ENCODE measurements at places on chromosomes 6 and 20.

DNA sequence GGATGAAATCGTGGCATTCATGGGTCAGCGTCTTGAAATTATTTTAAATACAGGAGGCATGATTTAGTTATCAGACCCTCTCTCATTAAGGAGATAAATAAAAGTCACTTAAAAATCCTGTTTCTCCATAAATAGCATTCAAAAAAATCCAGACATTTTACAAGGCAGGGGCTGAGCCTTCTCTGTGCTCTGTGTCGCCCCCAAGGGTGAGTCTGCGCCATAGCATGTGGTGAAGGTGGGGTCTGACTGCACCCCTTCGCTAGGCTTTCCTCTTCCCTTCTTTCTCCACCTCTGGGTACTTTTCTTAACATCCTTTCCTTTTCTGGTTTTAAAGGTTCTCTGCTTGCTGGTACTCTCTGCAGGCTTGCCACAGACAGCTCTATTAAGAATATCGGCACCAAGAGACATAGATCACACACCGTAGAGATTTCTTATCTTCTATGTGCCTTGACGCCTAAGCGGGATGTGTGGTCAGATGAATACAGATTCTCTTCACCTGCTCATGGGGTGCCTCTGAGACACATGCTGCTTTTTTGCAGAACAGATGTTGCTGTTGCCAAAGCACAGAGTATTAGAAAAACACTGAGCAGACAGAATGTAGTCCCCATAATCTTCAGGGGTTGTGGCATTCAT is 20.1 kb upstream of the FAM209A start:
- DNase-seq, result peak; percentile 23

DNA sequence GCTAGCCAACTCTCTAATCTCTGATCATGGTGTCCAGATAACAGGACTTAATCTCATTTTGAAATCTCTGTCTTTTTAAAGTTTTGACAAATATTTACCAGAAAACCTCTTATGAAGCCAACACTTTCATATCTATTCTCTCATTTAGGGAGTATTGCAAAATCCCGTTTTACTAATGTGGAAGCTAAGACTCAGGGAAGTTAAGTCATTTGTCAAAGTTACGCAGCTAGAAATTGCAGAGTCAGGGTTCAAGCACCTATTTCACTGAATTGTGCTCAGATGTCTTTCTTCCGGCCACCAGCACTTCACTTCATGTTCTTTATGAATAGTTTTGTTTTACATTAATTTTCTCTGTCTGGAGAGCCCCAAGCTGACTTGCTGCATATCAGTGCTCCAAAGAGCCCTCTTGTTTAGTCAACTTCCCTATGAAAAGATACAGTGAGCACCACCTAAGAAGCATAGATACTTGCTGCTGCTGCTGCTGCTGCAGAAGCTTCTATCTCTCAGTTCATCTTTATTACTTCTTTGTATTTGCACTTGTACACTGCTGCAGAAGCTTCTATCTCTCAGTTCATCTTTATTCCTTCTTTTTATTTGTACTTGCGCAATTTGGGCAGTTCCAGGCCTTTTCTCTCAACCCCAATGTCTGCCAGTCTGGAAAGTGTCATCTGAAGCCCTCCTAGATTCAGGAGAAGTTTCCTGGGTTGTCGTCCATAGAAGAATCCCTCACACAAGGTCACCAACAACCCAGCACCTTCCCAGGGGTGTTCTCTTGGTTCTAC is 329.7 kb downstream of the MAFB start:
- DNase-seq, result no peak

DNA sequence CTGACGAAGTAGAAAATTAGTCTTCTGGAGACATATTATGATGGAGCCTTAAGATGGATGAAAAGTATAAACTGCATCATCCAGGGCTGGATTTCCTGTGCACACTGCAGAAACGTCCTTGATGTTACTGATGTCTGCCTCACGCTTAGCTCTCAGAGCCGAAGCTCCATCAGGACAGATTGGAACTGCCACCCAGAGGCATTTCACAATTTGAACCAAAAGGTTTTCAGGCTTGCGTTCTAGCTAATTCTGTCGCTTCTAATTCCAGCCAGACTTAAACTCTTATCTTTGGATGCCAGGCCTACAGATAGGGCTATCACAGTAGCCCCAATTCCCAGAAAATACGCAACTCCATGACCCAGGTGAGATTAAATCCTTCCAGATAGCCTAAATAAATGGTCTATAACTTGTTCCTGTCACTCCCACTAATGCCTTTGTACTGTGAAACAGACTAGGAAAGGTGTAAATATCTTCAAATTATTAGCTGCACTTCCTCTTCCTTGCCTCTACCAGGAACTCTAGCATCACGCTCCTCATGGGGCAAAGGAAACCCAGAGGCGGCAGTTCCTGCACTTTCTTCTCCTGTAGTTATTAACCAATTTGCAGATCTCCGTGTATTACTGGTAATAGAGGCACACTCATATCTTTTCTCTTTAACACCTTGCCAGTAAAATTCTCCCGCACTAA is 634.6 kb downstream of the PRKN start:
- no peak for DNase-seq

GRCh38 chr6:152595499-152595898 is 41.7 kb downstream of the SYNE1 start:
- no peak for DNase-seq

- no peak for DNase-seq
Observed at GRCh38 chr20:52200870-52201269, 9.3 kb upstream of the ZFP64 start.

DNA sequence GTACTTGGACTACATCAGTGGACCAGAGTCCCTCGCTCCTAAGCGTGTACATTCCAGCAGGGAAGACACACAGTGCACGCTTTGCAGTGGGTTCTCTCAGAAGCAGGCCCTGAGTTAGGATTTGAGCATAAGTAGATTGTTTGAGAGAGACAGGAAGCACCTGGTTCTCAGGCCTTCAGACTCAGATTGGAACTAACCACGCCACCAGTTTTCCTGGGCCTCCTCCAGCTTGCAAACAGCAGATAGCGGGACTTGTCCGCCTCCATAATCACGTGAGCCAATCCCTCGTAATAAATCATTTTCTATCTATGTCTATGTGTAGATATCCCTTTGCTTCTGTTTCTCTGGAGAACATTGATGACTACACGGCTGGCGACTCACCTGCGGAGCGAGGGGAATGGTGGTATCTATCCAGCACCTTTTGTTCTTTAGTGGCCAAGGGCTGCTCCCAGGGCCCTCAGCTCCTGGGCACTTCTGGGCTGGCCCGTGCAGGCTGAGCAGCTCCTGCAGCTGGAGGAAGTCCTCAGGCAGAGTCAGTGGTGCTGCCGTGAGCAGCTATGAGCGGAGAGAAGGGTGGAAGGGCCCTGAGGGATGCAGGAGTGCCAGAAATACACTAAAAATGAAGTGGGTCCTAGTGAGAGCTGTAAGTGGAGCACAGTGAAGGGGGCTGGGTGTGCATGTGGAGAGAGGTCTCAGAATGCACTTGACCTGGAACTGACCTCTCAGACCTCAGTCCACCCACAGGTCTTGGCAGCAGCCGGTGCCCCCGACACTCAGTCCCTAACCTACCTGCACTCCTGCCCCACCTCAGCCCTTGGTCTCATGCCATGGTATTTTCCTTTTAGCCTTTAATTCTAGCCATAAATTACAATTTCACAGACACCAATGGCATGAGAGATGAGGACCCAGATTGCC is 76.9 kb downstream of the STK35 start:
- DNase-seq, result no peak

GRCh38 chr20:251354-251753 is 6.2 kb upstream of the DEFB132 start:
- no peak for DNase-seq

DNA sequence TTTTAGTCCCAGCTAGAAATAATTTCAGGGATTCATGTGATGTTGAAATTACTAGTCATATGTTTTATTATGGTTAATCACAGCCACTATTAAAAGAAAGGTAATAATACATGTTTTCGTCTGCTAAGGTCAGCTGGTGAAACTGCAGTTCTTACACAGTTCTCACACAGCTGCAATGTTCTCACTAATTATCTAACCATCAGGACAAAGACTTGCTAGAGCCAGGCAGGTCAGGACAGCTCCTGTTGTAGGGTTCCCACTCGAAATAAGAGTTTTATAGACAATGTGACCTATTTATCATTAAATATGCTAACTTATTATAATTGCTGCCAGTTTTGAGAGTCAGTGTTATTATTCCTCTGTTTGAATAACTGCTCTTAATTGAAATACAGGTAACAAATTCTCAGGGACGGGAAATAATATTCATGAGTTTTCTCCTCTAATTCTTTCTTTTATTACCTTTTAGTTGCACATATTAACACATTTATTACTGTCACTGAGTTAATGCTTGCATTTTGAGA is 97.9 kb downstream of the GJA1 start:
- no peak for DNase-seq

DNA sequence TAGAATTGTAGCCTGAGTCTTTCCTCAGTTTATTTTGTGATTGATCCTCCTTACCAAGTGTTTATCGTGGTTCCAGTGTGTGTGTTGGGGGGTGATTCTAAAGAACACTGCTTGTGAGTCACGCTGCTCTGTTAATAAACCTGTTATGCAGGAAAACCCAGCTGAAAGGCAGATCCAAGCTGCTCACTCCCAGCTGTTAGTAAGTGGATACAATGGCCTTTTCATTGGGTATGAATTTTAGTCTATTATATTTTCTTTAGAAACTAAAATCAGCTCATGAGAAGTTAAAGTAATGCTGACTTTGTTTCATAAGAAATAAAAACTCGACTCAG is 12.2 kb upstream of the DSTN start:
- DNase-seq, result no peak
